ENCODE measurements at places on chromosomes 12 and 14.

- no peak for DNase-seq
These were observed 611.3 kb upstream of the TMEM132C start for GRCh38 chr12:127655691-127656090.

- DNase-seq: no peak
These were observed 101.7 kb downstream of the ZFP36L1 start for GRCh38 chr14:68691031-68691791.

- no peak for DNase-seq
These were observed 62.3 kb downstream of the FOS start for GRCh38 chr14:75340921-75341320.

DNA sequence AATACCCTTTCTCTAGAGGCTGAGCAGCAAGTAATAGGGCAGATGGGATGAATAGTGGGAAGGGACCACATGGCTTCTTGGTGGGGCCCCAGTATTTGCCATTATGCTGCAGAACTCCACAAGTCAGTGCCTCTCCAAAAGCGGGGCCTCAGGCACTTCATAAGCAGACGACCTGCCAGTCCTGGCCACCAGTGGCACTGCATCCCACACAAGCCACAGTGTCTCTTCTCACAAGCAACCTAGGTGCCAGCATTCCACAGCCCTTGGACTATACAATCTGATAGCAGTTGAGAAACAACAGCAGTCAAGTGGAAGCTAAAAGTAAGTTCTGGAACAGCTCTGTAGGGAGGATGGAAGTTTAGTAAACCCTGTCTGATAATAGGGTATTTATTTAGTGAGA is 4.2 kb upstream of the SLC8A3 start:
- DNase-seq: no peak
